ENCODE measurements at places on chromosomes 4 and X. TPM values are rescaled to one million over a fixed set of nuclear protein-coding genes. Genes with fewer than 3 reads are reported as not detected.

- H3K36me3 ChIP-seq = no peaks in the 10 kb centered on the region
- peak overlapping the region; percentile 60 for H3K4me3 ChIP-seq
- H3K4me1 ChIP-seq = no peaks in the 10 kb centered on the region
- peak overlapping the region; percentile 81 for H3K27ac ChIP-seq
- H3K27me3 ChIP-seq = no peaks in the 10 kb centered on the region
Measured at GRCh38 chr4:147480502-147480890, 401 bp upstream of the EDNRA start.

DNA sequence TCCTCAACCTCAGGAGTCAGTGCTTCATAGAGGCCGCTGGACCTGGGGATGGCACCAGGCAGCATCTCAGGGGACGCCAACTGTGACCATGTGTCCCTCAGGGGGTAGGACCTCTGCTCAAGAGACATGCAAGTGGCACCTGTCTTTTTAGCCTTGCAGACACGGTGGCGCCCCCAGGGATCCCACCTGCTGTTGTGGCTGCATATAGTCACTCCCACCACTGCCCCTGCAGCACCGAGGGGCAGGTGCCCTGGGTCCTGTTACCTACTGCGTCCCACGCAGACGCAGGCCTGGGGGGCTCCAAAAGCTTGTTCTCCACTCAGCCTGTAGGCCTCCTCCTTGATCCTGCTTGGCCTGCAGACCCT is 2.5 kb downstream of the MYL5 start:
- no peaks in the 10 kb centered on the region for H3K27me3 ChIP-seq
- peak; percentile 50 for DNase-seq
- H3K27ac ChIP-seq = no peak overlapping the region
- no peak overlapping the region for H3K4me3 ChIP-seq
- peaks cover 31% of the 10 kb centered on the region for H3K4me1 ChIP-seq

GRCh38 chr4:26568446-26568994 is 15.4 kb upstream of the TBC1D19 start:
- H3K4me1 ChIP-seq = no peaks in the 10 kb centered on the region
- no peaks in the 10 kb centered on the region for H3K36me3 ChIP-seq
- peak overlapping the region; percentile 13 for H3K27ac ChIP-seq
- no peak overlapping the region for H3K4me3 ChIP-seq

GRCh38 chr4:10897076-10897475 is 212.5 kb upstream of the CLNK start:
- no peak overlapping the region for H3K4me3 ChIP-seq
- DNase-seq = no peak
- H3K27me3 ChIP-seq = no peaks in the 10 kb centered on the region
- H3K36me3 ChIP-seq = no peaks in the 10 kb centered on the region
- H3K4me1 ChIP-seq = no peaks in the 10 kb centered on the region

DNA sequence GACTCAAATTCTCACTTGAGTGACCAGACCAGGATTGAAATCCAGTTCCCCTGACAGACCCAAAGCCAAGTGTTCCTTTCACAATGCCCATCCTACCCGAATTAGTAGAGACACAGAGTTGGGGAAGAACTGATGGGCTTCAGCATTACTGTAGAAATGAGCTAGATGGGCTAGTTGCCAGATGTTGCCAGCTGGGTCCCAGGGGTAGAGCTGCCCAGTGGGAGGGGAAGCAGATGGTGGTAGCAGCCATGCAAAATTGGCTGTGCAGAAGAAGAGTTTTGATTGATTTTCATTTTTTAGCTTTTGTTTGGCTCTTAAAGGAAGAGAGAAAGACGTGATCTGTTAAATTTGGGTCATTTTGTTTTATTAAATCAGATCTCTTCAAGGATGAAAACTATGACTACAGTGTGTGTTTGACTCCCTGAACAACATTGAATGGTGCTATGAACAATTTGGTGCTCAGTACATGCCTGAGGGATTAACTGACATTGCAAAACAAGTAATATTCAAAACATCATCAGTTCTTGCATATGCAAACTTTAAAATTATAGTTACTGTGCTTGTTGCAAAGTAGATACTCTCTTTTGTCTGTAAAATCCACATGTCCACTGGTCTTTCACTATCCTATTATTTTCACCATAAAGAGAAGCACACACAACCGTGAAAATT is 86.0 kb downstream of the PARM1 start:
- H3K27me3 ChIP-seq = no peaks in the 10 kb centered on the region
- no peak for DNase-seq
- no peaks in the 10 kb centered on the region for H3K36me3 ChIP-seq
- H3K4me3 ChIP-seq = no peak overlapping the region

The SRD5A3 gene
- 9.4 TPM for total RNA-seq

DNA sequence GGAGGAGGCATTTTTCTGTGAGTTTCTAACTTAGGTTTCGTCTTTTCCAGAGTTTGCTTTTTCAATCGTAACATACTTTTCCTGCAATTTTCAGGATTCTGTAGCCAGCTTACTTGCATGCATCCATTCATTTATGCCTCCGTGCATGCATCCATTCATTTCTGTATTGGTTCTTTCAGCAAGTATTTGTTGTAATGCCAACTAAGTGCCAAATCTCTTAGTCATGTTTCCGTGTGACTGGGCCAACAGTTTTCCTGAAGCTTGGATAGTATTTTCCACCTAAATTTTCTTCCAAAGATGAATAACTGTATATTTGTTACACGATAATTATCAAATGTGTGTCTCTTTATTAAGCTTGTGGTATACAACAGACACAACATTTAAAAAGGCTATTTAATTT is 41.5 kb downstream of the CBLL2 start:
- no peaks in the 10 kb centered on the region for H3K36me3 ChIP-seq
- no peak overlapping the region for H3K27ac ChIP-seq
- no peak for DNase-seq
- no peaks in the 10 kb centered on the region for H3K4me1 ChIP-seq
- H3K4me3 ChIP-seq = no peak overlapping the region

The MAD2L1 gene
- total RNA-seq = not detected

The AIFM1 gene
- total RNA-seq = 29.5 TPM

All from upper lobe of left lung (tissue), 6 donors.